Upper lobe of right lung (tissue), 1 donor: ENCODE measurements at places on chromosomes 1 and 21. TPM values are rescaled to one million over a fixed set of nuclear protein-coding genes. Genes with fewer than 3 reads are reported as not detected.

Gene SPATA21
- not detected for total RNA-seq

Gene NGF
- 1.0 TPM for total RNA-seq

Gene WNT3A
- 10.1 TPM for total RNA-seq

Gene ODF2L
- 47.0 TPM for total RNA-seq

Gene NBL1
- total RNA-seq = 218 TPM

Gene MAP3K7CL
- total RNA-seq = 7.6 TPM

Gene RNF187
- total RNA-seq = 88.8 TPM

Gene SMIM1
- 9.3 TPM for total RNA-seq

Gene GBP2
- 40.8 TPM for total RNA-seq

Gene CFHR4
- total RNA-seq = not detected

Gene FCAMR
- total RNA-seq = not detected

Gene LCE2B
- total RNA-seq = not detected

Gene SIM2
- not detected for total RNA-seq

Gene IGSF9
- 2.2 TPM for total RNA-seq

Gene PLA2G2C
- not detected for total RNA-seq

Gene EDN2
- total RNA-seq = not detected

Gene SPATA45
- total RNA-seq = not detected

Gene TRIM58
- total RNA-seq = 6.0 TPM

Gene RSPH1
- total RNA-seq = 0.84 TPM

Gene FALEC
- total RNA-seq = 1.0 TPM

Gene RSPO1
- total RNA-seq = 9.1 TPM

Gene SERTAD4
- total RNA-seq = 3.4 TPM

Gene EBNA1BP2
- 28.1 TPM for total RNA-seq

Gene LIPI
- not detected for total RNA-seq
